ENCODE measurements at places on chromosomes 11 and 22.

GRCh38 chr11:43789700-43790443 is 90.8 kb upstream of the ALKBH3 start:
- no peak for DNase-seq

DNA sequence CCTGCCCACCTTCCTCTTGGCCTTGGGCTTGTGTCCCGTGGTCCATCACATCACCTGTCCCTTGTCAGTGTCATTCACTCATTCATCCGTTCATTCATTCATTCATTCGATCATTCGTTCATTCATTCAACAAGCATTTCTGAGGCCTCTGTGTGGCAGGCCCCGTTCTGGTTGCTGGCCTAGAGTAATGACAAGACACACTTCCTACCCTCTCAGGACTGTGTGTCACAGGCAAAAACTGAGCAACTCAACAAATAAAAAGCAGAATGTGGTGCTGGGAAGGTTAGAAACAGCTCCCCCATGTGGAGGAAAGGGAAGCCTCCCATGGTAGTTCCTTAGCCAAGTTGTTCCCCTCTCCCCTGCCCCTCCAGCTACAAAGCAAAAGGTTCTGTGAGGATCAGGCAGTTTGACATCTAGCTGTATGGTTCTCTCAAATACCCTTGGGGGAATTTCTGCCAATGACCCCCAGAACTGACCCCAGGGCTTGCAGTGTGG is 1.6 kb upstream of the OMP start:
- no peak for DNase-seq

- no peak for DNase-seq
These were observed 65.2 kb downstream of the DSCAML1 start for GRCh38 chr11:117731722-117732290.

DNA sequence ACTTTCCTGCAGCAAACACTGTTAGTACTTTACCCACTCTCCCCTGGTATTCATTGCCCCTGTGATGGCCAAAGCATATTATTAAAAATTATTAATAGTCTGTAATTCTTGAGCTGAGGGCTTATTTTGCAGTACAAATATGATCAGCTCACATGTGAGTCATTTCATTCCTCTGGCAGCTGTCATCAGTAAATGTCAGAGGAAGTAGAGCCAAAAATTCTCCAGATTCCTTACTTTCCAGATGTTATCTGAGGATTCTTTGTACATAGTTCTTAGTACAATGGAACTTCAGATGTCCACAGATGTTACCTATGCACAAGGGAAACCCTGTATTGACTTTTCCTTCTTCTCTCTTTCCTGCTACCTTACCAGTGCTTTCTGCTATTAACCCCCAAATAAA is 12.5 kb downstream of the OR5B3 start:
- DNase-seq: no peak

DNA sequence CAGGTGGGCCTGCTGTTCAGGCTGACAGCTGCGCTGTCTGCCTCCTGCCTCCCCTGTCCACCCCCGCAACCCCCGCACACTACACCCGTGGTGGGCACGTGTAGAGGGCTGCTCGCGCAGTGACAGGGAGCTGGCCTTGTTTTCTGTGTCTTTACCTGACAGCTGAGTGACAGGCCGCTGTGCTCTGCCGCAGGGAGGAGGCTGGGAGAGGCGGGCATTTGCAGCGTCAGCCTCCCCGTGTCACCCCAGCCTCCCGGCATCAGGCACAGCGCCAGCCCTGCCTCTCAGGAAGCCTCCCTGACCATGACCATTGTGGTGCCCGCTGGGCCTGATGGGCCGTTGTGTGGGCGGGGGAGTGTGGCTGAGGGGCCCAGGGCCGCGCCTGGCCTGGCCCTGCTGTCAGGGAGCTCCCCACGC is 32.0 kb upstream of the RELT start:
- no peak for DNase-seq
